ENCODE measurements at places on chromosomes 16 and 17.

DNA sequence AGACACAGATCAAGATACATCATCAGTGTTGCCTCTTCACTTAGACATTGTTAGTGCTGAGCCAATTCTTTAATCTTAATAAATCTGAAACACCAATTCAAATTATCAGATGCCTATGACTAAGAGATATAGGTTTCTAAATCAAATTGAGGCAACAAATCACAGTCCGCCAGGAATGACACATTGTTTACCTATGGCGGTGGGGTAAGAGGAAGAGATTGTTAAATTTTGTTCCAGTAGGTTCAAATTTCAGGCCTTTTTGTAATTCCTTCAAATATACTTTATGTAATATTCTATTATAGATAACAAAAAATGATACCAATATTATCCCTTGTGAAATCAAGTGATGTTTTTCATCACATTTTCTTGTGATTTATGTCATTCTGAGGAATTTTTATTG, 145.9 kb downstream of the CDH8 start:
- DNase-seq, result no peak

DNA sequence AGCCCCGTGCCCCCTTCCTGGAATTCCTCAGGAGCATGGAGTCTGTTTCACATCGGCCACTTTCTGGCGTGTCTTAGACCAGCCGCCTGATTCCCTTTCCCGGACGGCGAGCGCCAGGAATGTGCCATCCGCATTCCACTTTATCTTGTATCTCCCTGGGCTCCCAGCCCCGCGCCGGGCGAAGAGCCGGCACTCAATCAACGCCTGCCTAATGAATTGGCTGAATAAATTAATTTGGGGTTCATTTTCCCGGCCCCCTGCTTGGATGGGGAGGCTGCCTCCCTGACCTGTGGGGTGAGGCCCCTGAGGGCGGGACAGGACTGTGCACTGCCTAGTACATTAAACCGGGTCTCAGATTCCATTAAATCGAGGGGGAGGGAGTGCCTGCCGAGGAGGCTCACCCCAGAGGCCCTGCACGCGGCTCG, 282.3 kb upstream of the TNRC6C start:
- DNase-seq, result no peak

DNA sequence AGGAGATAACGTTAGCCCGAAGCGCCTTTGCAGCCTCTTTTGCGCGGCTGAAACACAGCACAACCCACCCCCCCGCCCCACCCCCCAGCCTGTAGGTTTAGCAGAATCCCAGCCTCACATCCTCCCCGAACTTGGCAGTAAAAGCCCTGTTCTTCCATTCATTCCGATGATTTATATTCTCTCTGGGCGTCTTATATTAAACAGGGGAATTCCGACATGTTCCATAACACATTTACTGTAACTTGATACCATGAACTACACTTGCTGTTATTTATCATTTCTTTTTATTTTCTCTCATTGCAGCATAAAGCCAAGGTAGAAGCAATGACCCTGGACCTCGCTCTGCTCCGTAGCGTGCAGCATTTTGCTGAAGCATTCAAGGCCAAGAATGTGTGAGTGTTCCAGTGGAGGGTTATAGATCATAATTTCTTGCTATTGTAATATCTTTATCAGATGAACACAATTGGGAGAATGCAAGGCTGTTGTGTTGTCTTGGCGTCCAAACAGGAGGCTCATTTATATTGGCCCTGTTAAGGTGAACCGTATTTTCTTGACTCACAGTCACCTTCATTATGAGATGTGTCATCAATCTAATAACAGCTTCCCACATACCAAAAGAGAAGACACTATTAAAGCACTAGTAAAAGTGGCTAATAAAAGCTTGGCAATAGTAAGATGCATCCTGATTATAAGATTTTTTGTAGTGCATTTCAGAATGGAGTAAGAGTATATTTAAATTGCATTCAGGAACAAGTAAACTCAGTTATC, 287.3 kb downstream of the WWOX start:
- DNase-seq, result no peak

DNA sequence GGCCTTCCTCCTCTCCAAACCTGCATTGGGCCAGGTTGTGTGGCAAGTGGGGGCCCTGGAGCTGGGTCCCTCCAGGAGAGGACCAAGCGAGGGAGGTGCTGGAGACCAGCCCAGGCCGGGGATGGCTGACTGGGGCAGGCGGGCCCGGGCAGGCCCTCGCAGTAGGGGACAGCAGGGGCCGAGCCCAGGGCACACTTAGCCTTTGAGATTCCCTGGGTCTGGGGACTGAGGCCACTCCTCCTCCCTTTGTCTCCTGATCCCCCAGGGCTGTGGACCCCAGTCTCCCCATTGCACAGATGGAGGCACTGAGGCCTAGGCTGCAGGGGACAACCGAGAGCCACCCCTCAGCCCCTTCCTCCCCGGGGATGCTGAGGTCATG, 5.2 kb downstream of the FOXJ1 start:
- DNase-seq, result no peak

- no peak for DNase-seq
Measured at GRCh38 chr16:10282367-10282766, 100.1 kb upstream of the GRIN2A start.

GRCh38 chr16:88649924-88650748, 717 bp downstream of the CYBA start:
- DNase-seq, result no peak

DNA sequence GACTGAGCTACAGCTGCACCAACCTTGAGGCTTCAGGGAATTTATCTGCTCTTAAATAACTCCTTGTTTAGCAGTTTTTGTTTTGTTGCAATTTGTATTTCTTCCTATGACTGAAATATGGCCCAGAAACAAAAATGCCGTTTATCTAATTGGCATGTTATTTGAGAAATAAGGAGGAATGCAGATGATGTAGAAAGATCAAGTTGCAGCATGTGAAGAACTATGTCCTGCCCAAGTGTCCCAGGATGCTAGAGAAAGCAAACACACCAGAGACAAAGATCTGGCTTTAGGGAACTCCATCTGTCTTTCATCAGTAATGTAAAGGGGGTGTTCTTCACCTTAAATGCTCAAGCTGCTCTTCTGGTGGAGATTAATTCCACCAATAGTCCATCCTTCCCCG, 29.7 kb downstream of the USP31 start:
- no peak for DNase-seq

GRCh38 chr16:3907586-3907985, 27.1 kb upstream of the CREBBP start:
- no peak for DNase-seq

- no peak for DNase-seq
Measured at GRCh38 chr17:32259586-32259985, 6.0 kb upstream of the RHBDL3 start.

- DNase-seq, result peak; percentile 58
Measured at GRCh38 chr17:40516581-40517285, 15.3 kb upstream of the TNS4 start.

- DNase-seq, result no peak
Measured at GRCh38 chr16:85838381-85838780, 38.9 kb downstream of the COX4I1 start.

DNA sequence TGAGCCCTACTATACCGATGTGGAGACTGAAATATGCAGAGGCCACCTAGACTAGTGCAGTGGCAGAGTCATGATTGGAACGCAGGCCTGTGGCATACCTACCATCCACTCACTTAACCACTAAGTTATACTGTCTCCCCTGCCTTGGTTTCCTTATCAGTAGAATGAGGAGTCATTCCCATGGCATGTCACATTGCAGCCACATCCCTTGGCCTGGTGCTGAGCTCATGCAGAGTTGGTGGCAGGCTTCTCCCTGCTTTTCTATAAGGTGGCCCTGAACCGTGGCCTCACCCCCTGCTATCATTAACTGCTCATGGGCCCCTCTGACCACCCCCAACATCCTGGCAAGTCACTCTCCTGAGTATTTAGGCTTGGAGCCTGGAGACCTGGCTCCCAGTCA, 212.5 kb downstream of the KATNIP start:
- no peak for DNase-seq

- no peak for DNase-seq
Measured at GRCh38 chr17:8249621-8250500, 772 bp downstream of the PFAS start.

GRCh38 chr16:50274326-50275097, 8.2 kb downstream of the ADCY7 start:
- peak; percentile 36 for DNase-seq

GRCh38 chr17:77455111-77455890, 314.5 kb downstream of the SEC14L1 start:
- no peak for DNase-seq

- peak; percentile 43 for DNase-seq
Measured at GRCh38 chr17:81733507-81734404, 21.7 kb downstream of the SLC25A10 start.

DNA sequence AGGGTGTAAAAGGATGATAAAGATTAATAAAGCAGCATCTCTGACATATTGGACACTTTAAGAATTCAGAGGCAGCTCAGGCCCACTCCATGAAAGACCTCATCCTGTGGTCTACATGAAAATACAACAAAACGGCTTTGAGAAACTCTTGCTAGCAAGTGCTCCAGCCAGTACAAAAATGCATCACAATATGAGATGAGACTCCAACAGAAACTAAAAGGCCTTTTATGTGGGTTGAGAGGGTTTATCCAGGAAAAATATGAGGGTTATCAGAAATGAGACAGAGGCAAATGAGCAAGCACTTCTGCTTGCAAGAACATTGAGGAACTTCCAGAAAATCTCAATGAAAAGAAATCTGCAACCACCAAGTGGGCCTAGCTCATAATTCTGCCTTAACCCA, 65.7 kb downstream of the LITAF start:
- no peak for DNase-seq

DNA sequence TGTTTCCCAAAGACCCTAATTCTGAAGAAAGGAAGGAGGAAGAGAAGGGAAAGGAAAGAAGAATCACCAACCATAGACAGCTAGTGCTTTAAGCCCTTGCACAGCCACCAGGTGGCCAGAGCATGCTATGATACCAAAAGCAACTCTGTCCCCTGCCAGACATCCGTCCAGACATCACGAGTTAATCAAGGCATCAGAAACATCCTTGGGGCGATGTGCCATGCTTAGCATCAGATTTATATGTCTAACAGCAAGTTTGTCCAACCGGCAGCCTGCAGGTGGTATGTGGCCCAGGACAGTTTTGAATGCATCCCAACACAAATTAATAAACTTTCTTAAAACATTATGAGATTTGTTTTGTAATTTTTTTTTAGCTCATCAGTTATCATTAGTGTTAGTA, 2.9 kb upstream of the CRYBA1 start:
- DNase-seq, result no peak

- DNase-seq, result no peak
Measured at GRCh38 chr16:57590654-57591085, 37.8 kb upstream of the ADGRG1 start.

DNA sequence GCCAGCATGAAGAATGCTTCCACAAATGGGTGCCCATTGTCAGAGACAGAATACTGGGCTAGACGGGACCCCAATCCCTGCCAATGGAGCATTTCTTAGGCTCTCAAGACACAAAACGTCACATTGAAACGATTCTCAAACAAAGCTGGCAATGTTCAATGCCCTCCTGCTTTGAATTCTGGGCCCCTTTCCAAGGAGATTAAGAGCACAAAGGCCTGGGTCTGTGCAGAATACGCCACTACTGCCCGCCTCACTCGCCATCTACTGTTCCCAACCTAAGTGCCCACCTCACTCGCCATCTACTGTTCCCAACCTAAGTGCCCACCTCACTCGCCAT, 9.7 kb downstream of the CFAP20 start:
- DNase-seq, result no peak

- no peak for DNase-seq
Measured at GRCh38 chr17:66222798-66223350, 6.3 kb downstream of the APOH start.

GRCh38 chr17:36900160-36900512, 37.1 kb upstream of the LHX1 start:
- no peak for DNase-seq

DNA sequence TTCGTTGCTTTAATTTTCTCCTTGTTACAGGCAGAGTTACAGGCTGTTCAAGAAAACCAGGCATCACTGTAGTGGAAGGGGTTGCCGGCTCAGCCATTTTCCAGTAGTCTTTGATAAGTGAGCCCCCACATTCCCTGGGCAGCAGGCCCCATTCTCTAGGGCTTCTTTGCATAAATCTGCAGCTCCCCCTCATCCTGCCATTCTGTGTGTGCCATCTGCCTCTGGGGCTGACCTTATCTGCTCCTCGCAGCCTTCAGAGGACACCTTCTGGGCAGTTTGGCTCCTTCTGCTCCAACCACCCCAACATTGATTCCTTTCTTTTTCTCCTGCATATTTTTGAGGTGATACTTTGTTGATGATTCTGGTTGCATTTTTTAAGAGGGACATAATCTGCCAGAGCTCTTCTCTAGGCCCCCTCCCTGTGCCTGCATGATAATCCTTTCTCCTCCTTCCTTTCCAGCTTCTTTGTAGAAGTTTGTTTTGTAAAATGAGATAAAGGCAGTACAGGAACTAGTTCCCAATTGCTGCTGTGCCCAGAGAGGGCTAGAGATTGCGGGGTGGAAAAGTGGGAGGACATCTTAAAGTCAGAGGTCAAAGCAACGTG, 17.1 kb downstream of the RND2 start:
- DNase-seq, result no peak

GRCh38 chr17:36602924-36603384, 1.6 kb downstream of the MRM1 start:
- peak; percentile 47 for DNase-seq

DNA sequence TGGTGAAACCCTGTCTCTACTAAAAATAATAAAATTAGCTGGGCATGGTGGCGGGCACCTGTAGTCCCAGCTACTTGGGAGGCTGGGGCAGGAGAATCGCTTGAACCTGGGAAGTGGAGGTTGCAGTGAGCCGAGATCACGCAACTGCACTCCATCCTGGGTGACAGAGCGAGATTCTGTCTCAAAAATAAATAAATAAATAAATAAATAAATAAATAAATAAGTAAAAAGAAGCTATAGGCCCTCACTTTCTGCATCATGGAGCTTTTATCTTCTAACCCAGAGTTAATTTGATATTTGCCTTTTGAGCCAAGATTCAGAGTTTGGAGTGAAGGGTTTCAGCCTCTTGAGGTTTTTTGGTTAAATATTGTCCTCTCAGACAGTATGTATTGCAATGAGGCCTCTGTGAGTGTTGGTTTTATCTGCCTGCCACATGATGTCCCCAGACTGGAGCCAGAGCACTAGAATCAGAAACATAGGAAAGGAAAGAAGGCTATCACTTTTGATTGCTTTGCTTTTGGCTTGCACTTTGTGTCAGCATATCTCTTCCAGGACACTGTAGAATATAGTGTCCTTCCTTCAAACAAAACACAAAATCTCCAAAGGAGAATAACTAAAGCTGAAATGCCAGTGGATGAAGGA, 32.5 kb downstream of the RNF135 start:
- DNase-seq, result no peak

DNA sequence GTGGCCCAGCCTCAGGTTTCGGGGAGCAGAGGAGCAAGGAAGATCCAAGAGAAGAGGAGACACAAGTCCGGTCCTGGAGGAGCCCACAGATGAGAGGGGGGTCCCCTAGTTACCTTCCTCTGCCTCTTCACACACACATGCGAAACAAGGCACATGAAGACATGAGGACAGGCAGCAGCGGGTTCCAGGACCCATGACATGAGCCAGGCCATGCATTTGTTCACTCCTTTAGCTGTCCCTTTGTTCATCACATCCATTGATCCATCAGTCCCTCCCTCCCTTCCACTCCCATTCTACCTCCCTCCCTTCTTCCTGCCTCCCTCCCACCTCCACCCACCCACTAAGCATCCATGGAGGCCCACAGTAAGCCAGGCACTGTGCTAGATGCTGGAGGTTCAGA, 9.4 kb downstream of the PPY start:
- no peak for DNase-seq

- DNase-seq, result no peak
Measured at GRCh38 chr16:51393381-51394005, 242.4 kb upstream of the SALL1 start.

All from activated gamma-delta T cell treated with anti-CD3 and anti-CD28 coated beads, Interleukin-2, amount 50 U/mL, for 16 hours (primary cell).